Activated naive CD4-positive, alpha-beta T cell treated with Interleukin-2 at 50 U/mL for 16 hours (primary cell): ENCODE measurements at places on chromosomes 16 and 17.

DNA sequence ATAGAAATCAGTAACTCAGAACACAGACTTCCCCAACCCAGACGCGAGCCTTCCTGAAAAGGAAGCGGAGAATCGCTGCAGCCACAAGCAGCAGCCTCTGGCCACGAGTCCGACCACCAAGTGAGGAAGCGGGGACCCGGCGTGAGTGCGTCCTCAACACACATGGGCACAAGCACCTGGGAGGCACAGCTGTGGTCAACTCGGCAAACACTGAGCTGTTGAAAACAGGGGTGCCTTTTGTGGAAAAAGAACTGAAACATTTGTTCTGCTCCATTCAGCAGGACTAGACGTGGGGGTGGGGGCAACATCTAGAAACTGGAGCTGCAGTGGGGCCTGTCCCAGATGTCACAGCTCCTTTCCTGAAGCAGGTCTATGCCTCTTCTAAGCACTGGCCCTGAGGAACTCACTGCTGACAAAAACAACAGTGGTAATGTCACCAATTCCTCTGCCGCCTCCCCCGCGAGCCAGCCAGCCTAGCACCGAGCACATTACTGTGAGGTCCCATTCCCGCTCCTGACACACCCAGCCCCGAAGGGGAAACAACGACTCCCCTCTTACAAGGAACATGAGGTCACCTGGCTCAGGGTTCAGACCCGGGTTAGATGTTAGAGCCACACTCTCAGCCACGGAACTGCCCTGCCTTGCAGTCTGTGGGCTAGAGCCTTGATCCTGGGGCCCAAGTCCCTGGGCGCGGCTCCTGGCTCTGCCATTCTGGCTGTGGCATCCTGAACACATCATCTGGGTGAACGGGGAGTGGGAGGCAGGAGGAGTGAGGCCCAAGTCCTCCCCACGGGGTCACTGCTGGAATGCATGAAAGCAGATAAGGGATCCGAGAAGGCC, 29.0 kb downstream of the KDM8 start:
- DNase-seq: peak; percentile 22

GRCh38 chr16:50301626-50302471, 35.5 kb downstream of the ADCY7 start:
- DNase-seq: no peak

- DNase-seq: peak; percentile 77
Observed at GRCh38 chr17:61410141-61411010, 10.7 kb downstream of the TBX2 start.

- DNase-seq: no peak
Observed at GRCh38 chr16:12171206-12171605, 194.7 kb downstream of the SNX29 start.

GRCh38 chr17:81204578-81204977, 18.2 kb downstream of the CEP131 start:
- DNase-seq: no peak

- no peak for DNase-seq
Observed at GRCh38 chr17:3836551-3836950, 9.5 kb downstream of the NCBP3 start.

DNA sequence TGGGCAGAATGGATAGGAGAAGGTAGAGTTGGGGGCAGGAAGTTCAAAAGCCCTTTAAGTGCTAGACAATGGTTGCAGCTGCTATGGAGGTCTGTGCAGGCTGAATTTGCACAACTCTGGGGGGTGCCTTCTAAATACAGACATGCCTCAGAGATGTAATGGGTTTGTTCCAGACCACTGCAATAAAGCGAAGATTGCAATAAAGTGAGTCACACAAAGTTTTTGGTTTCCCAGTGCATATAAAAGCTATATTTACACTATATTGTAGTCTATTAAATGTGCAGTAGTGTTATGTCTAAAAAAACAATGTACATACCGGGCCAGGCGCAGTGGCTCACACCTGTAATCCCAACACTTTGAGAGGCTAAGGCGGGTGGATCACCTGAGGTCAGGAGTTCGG, 60.5 kb upstream of the MYOCD start:
- DNase-seq: no peak

DNA sequence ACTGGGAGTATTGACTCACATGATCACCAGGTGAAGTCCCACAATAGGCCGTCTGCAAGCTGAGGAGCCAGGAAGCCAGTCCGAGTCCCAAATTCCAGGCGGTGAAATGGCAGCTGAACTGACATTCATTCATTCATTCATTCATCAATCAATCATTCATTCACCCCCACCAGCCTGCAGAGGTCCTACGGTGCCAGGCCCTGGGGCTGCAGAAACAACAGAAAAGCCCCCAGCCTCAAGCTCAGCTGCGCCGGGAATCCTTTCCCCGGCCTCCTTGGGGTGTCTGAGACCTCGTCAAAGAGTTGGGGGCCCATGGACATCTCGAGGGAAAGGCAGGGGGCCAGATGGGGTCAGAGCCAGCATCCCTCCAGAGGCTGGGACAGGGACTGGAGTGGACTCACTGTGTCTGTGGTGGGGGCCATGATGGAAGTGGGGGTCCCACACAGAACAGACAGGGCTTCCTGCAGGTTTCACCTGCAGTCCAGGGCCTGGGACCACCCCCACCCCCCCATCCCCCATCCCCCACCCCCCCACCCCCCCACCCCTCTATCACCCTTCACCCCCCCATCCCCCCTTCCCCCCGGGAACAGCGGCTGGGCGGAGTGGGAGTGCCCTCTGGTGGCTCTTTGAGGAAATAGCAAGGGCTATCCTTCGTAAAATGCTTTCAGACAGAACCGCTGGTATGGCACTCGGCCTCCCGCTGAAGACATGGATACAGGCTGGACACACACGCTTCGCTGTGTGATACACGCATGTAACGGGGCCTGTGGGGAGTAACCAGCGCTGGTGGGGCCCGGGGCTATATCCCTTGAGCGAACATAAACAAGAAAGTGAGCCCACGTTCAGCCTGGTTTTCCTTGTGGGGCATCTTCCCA, 8.5 kb upstream of the ZC3H18 start:
- DNase-seq: peak; percentile 58

- DNase-seq: no peak
Observed at GRCh38 chr17:76492123-76492988, 8.9 kb downstream of the RHBDF2 start.

- DNase-seq: no peak
Observed at GRCh38 chr17:32331243-32332040, 10.5 kb downstream of the C17orf75 start.

GRCh38 chr16:13064821-13065220, 163.4 kb downstream of the SHISA9 start:
- DNase-seq: no peak

GRCh38 chr16:54545854-54546511, 259.4 kb upstream of the IRX3 start:
- DNase-seq: no peak

DNA sequence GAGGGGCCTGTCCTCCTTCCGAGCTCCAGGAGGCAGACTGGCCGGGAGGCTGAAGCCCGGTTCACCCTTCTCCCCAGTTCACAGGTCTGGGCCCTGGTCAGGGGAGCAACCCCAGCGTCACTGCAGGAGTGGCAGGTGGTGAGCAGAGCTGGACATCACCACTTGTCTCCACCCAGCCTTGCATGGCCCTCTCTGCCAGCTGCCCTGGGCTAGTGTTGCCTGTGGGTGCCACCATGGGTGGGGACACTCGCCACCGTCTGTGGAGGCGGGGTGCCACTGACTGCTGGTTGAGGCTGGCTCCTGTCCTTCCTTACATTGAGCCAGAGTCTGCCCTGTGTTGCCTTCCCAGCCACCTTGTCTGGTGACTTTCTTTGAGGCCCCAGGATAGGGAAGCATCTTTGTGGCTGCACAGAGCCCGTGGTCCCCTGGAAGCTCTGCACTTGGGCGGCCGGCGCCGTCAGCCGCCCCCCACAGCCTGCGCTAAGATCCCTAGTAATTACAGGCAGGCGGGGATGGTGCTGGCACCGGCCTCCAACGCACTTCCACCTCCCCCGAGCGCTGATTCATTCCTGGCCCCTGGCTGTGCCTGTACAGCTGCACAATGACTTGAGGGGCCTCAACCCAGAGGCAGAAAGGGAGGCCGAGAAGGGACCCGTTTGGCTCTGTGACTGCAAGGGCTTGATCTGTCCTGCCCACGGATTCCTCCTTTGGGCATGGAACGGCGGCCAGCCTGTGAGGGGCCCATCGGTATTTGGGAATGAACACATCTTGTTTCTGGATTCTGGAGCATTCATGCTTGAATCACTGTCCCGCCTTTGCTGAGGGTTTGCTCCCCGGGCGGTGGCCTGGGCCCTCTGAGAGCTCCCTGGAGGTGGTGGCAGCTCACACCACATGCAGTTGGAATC, 5.2 kb downstream of the BAIAP2 start:
- no peak for DNase-seq
